ENCODE measurements at places on chromosomes 5 and 9.

DNA sequence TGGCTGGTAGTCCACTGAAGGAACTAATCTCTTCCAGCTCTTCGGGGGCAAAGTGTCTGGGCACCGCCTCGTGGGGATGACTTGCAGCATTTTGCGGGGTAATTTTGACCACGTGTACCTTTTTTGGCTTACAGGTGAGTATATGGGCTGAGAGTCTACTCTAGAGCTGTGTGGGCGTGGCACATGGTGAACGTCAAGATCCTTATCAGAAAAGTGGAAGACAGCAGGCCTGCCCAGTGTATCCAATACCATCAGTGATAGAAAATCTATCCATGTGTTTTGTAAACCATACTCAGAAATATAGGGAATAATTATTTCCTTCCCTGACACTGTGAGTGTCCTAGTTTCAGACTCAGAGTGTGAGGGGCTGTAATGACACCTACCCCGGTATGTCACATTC is 148.5 kb downstream of the SLIT3 start:
- no peak for DNase-seq

GRCh38 chr9:112869917-112870316 is 20.8 kb downstream of the SLC46A2 start:
- DNase-seq, result no peak

GRCh38 chr9:135647884-135648283 is 8.5 kb upstream of the GLT6D1 start:
- DNase-seq, result no peak

DNA sequence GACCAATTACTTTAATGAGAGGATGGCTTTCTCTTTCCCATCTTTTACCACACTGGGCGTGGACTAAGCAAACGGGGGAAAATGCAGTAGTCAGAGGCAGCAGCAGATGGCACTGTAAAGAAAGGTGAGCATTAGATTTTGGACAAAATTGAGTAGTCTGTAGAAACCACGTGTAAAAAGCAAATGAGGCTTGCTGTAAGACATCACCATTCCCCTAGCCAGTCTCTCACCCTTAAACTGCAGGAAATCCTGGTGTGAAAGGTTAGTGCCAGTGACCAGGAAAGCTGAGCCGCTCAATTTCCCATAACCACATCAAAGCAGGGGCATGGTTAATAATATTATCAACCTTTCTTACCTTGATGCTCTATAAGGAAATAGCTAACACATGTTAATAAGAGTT is 31.8 kb downstream of the SPATA31C2 start:
- DNase-seq, result no peak

- DNase-seq, result no peak
Measured at GRCh38 chr5:84385705-84386104, 1.0 kb upstream of the EDIL3 start.

GRCh38 chr5:162657076-162657475 is 589.5 kb downstream of the GABRG2 start:
- no peak for DNase-seq

DNA sequence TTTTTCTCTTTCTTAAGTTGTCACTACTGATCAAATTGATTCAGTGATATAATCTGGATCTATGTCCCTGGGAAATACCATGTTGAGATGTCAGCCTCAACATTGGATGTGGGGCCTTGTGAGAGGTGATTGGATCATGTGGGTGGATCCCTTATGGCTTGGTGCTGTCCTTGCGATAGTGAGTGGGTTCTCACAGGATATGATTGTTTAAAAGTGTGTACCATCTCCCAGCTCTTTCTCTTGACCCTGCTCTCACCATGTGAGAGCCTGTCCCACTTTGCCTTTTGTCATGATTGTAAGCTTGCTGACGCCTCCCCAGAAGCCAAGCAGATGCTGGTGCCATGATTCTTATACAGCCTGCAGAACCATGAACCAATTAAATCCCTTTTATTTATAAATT is 68.6 kb downstream of the ST8SIA4 start:
- no peak for DNase-seq

DNA sequence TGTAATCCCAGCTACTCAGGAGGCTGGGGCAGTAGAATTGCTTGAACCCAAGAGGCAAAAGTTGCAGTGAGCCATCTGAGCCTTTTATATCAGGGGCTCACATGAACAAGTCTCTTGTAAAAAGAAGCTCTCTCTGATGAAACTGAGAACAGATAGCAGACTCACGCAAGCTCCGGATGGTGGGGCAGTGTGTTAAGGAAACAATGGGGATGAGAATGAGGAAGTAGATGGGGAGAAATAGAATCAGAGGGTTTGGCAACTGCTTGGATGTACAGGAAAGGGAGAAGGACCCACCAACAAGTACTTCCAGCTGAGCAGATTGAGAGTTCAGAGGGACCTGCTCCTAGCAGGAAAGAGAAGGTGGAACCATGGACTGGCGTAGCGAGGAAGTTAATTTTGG is 18.6 kb downstream of the TMEM252 start:
- no peak for DNase-seq

GRCh38 chr5:152403046-152403445 is 2.0 kb downstream of the NMUR2 start:
- no peak for DNase-seq

All from GM18507 (cell line).